T1000 (cell line): ENCODE measurements at places on chromosomes 16 and 17.
A peak's percentile ranks its signal among the peaks of the same experiment; 100 is the strongest.

- no peak for DNase-seq
These were observed 2.1 kb downstream of the NAGPA start for GRCh38 chr16:5031601-5032000.

- peak; percentile 71 for DNase-seq
These were observed at the start of gene MRPS34 for GRCh38 chr16:1772908-1773702. MRPS34 (minus strand) TSS chr16:1773134; CDS start chr16:1773119, 15 bp downstream.

- no peak for DNase-seq
These were observed 5.8 kb upstream of the SOCS3 start for GRCh38 chr17:78365561-78366108.

- no peak for DNase-seq
These were observed 7.9 kb upstream of the NAGPA start for GRCh38 chr16:5041600-5042133.

DNA sequence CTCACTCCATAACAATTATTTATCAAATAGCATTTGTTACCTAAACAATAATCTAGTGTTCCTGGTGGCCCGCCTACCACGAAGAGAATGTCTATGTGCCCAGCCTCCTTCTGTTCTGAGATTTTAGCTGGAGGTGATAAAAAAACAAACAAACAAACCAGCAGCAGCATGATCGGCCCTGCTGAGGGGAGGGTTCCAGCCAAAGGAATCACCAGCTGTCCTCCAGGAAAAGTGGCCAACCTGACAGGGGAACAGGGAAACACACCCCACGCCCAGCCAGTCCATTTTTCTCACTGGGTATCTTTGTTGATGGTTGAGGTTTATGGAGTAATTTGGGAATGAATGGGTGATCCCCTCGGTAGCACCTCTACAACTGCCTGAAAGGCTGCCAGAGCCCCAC is 203.0 kb upstream of the DYNLRB2 start:
- no peak for DNase-seq

- DNase-seq, result no peak
These were observed 383.0 kb downstream of the PMP22 start for GRCh38 chr17:14882131-14882530.

DNA sequence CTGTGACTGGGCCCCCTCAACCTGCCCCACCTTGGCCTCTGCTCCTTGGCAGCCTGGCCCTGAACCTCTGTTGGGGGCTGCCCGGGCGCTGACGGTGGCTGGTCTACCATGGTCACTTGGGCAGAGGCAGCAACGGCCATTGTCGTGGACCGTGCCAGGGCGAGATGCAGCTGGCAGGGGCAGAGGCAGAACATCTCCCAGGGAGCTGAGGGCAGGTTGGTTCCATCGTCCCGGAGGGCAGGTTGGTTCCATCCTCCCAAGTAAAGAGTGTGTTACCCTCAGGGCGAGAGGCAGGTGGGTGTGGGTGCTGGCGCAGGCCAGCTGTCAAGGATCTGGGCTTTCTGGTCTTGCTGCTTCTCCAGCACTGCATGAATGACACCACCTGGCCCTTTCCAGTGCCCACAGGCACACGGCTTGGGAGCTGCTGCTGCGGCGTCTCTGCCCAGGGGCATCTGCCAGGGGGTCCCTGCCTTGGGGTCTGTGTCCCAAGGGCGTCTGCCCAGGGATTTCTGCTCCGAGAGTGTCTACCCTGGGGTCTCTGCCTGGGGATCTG is 12.0 kb downstream of the ACSF3 start:
- no peak for DNase-seq

DNA sequence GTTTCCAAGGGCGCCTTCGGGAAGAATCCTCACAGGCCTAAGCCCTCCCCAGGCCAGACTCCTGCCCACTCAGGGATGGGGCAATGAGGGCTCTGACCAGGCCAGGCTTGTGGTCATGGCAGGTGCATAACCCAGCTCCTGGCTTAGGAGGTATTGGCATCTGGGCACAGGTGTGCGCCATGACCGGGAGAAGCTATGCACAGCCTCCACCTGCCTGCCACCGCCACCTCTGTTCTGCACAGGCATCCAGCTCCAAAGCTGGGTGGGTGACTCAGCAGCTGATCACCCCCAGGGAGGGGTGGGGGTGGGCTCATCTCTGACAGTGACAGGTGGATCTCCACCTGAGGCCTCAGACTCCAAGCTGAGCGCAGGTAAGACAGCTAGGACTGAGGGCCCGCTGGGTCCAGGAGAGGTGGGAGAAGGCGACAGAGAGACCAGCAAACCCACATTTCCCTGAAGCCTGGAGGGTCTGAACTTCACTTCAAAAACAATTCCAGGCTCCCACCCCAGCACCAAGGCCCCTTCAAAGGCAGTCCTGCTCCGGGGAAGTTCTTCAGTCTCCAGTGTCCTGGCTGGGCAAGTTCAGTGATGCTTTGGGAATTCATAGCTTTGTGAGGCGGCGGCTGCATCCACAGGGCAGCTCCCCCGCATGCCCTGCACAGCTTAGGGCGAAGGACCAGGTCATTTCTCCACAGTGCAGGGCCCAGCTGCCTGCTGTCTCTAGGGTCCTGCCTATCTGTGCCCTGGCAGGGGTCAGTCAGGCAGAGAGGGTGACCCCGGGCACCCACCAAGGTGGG is 121.6 kb upstream of the SMURF2 start:
- DNase-seq, result no peak

DNA sequence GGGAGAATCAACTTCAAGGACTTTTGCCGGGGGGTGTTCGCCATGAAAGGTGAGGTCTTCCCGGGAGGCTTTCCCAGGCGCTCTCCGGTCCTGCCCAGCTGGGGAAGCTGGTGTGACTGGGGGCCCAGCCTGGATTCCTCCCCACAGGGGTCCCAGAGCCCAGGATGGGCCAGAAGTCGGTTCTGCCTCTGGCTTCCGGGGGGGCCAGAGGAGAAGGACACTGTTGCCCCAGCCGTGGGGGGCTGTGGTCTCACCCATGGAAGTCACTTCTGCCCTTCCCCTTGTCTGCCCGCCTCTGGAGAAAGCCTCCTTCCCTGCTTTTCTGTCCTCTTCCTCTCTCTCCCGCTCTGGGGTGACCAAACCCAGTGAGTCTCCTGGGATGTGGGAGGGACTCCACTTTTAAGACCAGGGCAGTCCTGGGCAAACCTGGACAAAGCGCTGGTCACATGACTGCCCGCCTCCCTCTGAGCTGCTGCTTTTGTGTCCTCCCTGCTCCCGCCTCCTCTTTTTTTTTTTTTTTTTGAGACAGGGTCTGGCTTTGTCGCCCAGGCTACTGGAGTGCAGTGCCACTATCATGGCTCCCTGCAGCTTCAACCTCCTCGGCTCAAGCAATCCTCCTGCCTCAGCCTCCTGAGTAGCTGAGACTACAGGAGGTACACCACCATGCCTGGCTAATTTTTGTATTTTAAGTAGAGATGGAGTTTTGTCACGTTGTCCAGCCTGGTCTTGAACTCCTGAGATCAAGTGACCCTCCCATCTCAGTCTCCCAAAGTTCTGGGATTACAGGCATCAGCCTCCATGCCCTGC is 40.6 kb downstream of the RAB11FIP4 start:
- no peak for DNase-seq

DNA sequence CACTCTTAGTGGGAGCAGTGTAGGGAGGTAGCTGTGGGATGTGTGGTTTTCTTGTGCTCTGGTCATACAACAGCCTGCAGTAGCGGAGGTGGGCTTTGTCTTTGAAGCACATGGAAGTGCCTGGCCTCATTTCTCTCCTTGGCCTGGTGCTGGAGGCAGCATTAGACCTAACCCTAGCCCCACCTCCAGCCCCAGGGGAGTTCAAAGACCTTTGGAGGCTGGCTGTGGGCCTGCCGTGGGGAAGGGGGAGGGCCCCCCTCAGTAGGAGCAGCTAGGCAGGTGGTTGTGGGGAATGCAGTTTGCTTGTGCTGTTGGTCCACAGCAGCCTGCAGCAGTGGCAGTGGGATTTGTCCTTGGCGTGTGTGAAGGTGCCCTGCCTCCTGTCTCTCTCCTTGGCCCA is 91.7 kb downstream of the BCAS3 start:
- no peak for DNase-seq

- DNase-seq, result no peak
These were observed 1.1 kb downstream of the TOX3 start for GRCh38 chr16:52545898-52546266.

GRCh38 chr16:84597528-84597896 is 20.4 kb downstream of the COTL1 start:
- DNase-seq, result no peak

- DNase-seq, result no peak
These were observed 481.4 kb downstream of the XYLT1 start for GRCh38 chr16:16989368-16989767.

DNA sequence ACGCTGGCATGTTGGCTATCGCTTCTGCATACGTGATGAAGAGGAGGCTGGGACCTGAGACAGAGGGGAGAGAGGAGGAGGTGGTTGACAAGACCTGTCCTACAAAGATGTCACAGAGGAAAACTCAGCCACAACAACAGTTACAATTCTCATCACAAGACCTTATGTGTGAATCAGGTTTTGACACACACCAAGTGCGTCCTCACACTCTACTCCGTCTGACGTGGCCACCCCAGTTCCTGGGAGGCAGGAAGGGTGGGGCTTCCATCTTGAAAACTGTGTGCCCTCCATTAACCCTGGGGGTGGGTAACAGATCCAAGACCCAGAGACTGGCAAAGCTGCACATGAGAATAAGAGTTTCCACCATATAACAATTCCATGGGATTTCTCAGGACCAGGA is 24.1 kb downstream of the SLC6A4 start:
- DNase-seq, result no peak

GRCh38 chr17:82385559-82386254 is 14.1 kb downstream of the UTS2R start:
- DNase-seq, result no peak

DNA sequence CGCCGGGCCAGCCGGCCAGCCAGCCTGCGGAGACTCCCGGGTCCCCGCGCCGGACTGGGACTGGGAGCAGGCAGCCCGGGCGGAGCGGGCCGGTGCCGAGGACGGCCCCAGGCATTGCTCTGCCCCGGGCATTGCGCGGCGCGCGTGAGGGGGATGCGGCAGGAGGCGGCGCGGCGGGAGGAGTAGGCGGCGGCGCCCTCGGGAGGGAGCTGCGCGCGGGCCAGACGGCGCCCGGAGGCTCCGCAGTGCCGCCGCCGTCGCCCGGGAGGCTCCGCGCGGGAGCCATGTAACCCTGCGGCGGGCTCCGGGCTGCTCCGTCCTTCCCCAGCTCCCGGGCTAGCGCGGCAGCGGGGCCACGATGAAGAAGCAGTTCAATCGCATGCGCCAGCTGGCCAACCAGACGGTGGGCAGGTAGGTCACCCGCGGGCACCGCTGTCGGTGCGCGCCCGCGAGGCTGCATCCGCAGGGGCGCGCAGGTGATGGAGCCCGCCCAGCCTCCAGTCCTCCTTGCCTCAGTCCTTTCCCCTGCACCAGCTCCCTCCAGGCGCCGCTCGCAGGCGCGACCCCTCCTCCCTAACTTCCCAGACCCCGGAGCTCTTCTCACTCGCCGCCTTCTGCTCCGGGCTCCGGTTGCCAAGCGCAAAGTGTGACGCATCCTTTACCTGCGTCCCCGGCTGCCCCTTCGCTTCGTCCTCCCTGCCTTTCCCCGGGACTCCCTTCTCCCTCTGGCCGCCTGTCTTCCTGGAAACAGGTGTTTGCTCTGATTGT is at the start of gene ARHGAP44:
ARHGAP44 (plus strand) TSS at position 18 of the 768 bp plus-strand sequence; CDS start at position 359, 341 bp downstream.
- peak; percentile 66 for DNase-seq
